ENCODE measurements at places on chromosomes 7 and 10.

- no peak for DNase-seq
Observed at GRCh38 chr10:82037076-82037475, 162.1 kb downstream of the NRG3 start.

GRCh38 chr10:124037784-124038183, 55.6 kb downstream of the CHST15 start:
- DNase-seq, result no peak

DNA sequence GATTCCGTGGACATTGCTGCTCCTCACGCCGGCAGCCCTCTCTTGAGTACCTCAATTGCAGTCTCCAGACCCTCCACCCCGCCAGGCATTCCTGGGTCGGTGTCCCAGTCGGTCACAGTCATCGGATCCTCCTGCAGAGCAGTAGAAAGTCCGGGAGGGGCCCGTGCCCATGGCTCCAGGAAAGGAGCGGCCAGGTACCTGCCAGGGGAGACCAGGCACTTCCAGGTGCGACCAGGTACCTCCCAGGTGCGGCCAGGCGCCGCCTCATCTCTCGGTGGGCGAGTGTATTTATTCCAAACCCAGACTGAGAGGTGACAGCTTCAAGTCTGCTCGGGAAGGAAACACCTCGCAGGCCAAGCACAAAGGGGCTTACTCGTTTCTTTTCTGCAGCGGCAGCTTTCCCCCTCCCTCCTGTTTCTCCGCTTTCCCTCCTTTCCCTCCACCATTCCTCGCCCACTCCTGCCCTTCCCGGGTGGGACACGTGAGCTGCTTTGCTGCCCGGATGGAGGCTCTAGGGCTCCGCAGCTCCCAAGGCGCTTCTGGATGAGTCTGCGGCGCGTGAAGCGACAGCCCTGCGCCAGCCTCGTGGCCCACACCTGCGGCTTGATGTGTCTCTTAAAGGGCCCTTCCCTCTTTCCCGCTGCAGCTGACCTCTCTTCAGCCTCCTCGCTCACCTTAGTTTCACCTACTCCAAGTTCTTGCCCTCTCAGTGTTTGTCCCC, 39.4 kb upstream of the AGK start:
- DNase-seq, result no peak

DNA sequence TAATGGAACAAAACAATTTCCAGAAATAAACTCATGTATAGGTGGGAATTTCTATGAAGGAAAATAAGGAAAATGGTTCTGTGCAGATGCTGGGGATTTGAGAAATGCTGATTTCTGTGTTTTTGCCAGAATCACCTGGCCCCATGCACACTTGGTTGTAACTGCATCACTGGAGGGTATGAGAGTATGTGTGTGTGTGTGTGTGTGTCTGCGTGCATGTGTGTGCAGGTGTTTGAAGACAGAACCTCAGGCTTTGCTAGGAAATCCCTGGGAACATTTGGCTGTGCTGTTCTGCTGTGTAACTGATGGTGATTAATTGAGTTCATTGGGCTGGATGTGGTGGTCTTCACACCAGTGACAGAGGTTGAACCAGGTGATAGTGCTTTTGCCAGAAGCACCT, 141.6 kb downstream of the CAMK1D start:
- no peak for DNase-seq

GRCh38 chr10:119061352-119061751, 19.3 kb downstream of the EIF3A start:
- DNase-seq, result no peak

DNA sequence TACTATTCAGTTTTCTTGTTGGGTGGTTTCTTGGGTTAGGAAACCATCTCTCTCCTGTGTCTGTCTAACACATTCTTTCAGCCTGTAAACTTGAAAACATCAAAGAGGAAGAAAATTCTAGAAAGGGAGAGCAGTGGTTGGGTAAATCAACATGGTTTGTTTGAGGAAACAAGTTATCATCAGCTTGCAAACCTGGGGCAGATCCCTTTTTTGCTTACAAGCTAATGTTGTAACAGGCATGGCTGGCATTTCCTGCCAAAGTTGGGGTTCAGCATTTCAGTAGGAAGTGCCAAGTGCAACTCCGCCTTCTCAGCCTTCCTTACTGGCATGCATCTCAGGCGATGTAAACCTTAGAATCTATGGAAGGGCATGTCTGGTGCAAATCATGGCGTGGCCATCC, 112.6 kb downstream of the EEPD1 start:
- no peak for DNase-seq

- no peak for DNase-seq
Observed at GRCh38 chr7:131527456-131527855, 29.0 kb downstream of the PODXL start.

DNA sequence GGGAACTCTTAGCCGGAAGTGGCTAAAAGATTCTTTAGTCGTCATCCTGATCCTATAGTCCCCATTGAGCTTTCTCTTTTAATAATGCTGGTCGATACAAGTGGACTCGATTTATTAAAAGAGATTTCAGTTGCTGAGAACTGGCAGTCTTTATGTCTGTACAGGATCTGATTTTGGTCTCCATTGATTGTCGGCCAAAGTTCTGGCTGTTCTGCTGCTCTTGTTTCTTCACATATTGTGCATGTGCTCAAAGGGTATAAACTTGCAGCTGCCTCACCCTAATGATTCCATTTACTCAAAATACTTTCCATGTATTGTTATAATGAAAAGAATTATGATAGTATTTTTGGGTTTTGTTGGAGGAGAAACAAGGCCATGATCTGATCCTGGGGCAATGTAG, 100.7 kb upstream of the CTTNBP2 start:
- DNase-seq, result no peak

- DNase-seq, result no peak
Observed at GRCh38 chr10:18542832-18543231, 108.6 kb downstream of the NSUN6 start.

DNA sequence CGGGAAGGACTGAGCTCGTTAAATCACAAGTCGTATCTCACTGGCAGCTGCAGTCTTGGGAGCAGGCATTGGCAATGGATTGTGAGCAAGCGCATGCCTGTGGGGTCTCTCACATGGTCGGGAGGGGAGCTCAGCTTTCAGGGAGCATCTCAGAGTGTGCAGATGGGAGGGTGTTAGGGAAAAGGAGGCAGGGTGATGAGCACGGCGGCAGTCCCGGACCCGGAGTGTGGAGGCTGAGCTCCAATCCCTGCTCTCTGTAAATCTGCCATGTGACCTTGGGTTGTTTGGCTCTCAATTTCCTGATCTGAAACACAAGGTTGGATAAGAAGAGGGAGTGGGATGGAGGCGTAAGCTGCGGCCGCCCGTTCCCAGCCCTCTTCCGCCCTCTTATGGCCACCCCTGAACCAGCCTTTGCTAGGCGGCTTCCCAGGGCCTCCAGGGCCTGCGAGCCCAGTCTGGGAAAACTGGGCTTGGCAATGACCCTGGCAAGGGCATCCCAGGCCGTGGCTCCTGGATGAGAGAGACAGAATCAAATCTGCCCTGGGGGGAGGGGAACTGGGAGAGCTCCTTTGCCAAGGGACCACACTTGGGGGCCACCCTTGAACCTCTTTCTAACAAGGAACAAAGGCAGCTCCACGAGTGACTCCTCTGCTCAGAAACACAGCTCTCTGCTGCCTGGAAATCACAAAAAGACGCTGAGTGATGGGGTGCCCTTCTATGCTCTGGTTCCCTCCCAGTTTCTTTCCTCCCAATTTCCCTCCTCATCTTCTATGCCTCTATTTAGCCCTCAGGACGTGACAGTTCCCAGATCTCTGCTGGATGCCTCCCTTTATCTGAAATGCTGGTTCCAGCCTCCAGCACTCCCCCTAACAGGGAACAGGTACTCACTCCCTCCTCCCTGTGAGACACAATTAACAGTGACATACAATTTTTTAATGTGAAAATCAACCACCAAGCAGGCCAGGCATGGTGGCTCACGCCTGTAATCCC, 41.7 kb upstream of the LOXL4 start:
- DNase-seq, result no peak
